ENCODE measurements at places on chromosomes 5 and 9.

GRCh38 chr9:17775656-17776055, 196.8 kb downstream of the SH3GL2 start:
- DNase-seq, result no peak

GRCh38 chr5:139667730-139668063, 19.5 kb downstream of the CXXC5 start:
- DNase-seq, result no peak

- DNase-seq, result no peak
Observed at GRCh38 chr9:83280268-83280667, 217.3 kb upstream of the RASEF start.

- DNase-seq, result no peak
Observed at GRCh38 chr5:4762316-4762715, 377.8 kb upstream of the ADAMTS16 start.

DNA sequence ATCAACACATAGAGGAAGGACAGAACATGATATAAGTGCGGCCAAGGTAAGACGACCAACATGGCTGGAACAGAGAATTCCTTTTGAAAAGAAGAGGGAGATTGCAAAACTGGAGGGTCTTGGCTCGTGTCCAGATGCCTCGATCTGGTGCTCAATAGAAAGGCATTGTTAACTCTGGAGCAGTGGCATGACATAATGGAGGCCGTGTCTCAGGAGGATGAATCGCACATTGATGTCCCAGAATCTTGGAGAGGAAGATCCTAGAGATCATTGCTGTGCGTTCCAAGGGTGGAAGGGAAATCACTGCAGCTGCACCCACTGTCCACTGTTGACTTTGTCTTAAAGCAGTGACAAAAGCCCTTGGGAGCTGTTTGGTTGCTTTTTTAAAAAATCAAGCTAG, 30.9 kb downstream of the GRAMD2B start:
- DNase-seq, result no peak

DNA sequence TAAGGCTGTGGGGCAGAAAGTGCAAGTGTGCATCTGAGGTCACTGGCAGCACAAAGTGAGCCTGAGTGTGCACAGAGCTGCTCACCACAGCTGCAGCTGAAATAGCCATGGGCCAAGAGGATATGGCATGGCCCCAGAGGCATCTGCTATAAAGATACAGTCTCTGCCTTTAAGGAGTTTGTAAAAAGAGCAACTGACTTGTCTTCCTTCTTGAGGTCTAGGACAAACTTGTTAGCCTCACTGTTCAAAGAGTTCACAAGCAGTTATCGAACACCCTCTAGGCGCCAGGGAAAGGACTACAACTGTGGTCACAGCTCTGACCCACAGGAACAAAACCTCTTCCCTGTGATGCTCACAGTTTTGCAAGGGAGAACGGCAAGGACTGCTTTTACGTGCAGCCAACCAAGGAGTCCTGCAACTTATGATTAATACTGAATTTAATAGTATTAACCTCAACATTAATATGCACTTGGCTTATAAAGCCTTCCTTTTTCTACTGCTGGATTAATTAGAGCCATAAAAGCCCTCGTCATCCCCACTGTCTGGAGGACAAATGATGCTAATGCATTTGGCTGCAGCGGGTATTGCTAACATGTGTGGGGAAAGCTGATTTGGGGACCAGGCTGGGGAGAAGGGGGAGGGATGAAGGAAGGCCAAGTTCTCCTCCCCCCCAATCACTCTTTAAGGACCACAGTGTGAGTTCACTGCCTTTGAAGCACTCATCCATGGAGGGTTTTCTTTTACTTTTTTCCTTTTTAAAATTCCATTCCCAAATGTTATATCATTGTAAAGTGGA, 189.8 kb upstream of the TRIM32 start:
- no peak for DNase-seq

DNA sequence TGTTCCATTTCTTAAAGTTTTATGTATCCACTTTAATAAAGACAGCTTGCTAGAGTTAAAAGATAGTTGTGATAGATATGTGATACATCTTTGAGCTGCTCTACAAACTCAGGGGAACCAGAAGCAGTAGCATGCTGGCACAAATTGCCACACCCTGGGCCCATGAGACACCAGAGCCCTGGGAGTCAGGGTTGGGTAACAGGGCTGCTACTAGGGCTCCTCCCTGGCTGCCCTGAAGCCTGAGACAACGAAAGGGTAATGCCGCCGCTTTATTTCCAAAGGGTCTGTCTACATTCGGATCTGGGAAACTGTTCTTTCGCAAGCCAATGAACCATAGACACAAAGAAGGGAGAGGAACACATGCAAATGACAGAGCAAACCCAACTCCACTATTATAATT, 29.2 kb downstream of the PTPN3 start:
- no peak for DNase-seq

DNA sequence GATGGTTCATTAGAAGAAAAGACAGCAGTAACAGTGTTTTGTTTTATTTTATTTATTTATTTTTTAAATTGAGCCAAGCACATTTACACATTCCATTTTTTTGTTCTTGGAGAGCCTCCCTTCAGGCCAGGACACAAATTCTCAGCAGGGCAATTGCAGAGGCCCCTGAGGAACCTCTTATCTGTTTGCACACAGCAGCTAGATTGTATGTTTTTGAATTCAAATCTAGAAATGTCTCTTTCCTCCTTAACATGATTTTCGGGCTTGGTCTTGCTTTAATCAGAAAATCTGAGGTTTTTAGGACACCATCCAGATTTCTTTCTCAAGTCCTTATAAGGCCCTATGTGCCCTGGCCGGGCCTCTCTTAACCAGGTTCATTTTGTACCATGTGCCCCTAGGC, 76.0 kb downstream of the PRR16 start:
- no peak for DNase-seq

DNA sequence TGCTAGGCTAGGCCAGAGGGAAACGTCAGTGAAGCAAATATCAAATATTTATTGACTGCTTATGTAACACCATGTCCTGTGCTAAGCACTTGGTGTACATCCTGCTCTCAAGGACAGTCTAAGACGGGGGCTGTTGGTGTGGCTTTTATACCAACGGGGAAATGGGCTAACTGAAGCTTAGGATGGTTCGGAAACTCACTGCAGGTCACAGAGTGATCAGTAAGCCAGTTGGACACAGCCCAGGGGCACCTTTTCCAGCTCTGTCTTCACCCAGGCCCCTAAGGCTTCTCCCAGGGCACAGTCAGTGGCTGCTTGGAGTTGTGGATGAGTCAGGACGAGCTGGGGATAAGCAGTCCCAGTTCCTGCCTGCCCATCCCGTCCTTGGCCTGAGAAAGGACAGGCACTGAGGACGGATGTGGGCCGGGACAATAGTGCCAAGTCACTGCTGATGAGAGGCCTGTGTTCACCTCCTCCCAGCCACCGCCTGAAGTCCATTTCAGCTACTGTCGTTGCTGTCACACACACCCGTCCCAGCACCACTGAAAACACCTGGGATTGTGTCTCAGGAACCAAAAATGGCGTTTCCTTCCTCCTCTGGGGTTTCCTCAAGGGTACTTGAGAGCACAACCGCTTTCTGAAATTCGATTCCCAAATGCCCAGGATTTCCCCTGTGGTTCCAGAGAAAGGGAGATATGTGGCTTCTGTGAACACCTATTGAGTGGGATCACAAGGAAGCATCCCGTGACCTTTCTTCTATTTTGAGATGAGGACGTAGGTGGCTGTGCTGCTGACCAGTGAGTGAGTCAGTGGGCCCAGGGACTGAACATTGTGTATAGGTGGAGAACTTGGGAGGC, 17.5 kb upstream of the SPRY4 start:
- DNase-seq, result no peak

DNA sequence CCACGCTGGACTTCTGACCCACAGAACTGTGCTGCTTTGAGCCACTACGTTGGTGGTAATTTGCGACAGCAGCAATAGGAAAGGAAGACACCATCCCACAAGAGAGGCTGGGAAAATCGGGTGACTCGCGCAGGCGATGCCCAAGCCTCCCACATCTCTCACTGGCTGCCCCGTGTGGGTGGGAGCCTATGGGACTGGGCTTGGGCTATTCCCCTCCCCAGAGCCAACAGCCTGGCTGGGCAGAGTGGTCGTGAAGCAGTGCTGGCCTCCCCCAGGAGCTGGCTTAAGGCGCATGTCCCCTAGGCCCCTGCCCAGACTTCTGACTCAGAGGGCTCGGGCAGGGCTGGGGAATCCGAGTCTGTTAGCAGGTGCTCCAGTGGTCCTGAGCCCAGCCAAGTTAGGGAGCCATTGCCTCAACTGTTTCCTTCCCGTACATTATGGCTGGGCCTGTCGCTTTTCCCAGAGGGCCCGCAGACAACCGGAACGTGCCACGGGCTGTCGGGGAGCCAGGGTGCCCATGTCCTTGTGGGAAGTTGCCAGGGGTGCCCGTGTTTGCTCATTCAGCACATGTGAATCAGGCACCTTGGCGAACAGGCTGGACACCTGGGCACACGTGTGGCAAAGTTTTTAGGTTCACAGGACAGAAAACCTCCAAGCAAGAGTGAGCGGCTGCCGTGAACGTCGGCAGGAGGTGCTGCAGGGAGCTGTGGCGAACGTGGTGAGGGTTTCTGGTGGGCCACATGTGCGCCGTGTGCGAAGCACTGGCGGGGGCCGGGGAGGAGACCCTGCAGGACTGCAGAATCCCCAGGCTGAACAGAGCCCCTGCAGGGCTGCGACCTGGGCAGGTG, 7.0 kb upstream of the RASGEF1C start:
- DNase-seq, result no peak

GRCh38 chr5:107900721-107901120, 230.0 kb upstream of the EFNA5 start:
- no peak for DNase-seq

- DNase-seq, result no peak
Observed at GRCh38 chr5:367358-368130, 46.0 kb downstream of the AHRR start.

DNA sequence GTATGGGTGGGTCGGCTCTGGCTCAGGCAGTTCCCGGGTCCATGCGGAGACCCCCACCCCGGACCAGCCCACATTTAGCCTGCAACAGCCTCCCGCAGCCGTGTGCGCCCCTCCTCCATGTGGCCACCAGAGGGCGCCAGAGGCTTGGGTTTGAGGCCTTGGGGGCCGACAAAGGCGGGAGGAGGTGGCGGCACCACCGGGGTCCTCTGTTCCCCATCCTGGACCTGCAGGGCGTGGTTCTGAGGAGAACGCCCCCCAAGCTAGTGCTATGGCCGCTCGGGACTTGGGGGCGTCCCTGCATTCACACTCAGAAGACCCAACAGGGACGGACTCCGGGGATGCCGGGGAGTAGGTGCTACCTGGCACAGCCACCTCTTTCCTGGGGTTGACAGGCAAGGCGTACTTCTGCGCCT, 16.5 kb downstream of the ASS1 start:
- no peak for DNase-seq

DNA sequence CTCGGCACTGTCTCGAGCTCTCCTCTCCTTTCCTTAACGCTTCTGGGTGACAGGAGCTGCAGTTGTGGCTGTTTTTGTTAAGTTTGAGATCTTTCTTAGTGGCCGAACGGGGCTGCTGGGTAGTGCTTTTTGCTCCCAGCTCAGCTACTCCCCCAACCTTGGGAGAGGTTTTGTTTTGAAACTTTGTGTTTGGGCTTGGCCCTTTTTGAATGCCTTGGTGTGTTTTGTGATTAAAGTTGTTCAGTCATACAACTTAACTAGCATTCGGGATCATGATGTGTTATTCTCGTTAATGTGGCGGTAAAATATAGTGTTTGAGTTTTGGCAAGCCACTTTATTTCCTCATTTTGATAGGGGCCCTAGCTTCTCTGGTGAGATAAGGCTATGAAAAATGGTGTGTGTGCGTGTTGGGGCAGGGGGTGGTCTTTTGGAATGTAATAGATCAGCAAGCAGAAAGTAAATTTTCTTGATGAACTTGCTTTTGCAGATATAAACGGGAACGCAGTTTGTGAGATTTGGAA, 1.1 kb downstream of the KDM3B start:
- no peak for DNase-seq

Data from GOT3 (cell line).